ENCODE measurements at places on chromosomes 16 and 17.
A peak's percentile ranks its signal among the peaks of the same experiment; 100 is the strongest.

- DNase-seq, result peak; percentile 49
These were observed 14.6 kb downstream of the ATP5PD start for GRCh38 chr17:75031972-75032719.

DNA sequence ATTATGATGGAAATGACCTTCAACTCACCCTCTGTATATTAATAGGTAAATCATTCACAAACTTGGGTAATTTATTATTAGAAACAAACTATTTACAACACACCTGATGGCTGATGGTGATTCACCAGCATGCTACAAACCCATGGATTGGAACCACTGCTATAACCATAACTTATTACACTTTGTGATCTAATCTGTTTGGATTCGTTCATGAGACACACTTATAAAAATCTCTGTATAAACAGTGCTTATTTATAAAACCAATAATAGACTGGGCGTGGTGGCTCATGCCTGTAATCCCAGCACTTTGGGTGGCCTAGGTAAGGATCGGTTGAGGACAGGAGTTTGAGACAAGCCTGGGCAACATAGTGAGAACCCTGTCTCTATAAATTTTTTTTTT, 16.0 kb downstream of the SMIM36 start:
- DNase-seq, result no peak

DNA sequence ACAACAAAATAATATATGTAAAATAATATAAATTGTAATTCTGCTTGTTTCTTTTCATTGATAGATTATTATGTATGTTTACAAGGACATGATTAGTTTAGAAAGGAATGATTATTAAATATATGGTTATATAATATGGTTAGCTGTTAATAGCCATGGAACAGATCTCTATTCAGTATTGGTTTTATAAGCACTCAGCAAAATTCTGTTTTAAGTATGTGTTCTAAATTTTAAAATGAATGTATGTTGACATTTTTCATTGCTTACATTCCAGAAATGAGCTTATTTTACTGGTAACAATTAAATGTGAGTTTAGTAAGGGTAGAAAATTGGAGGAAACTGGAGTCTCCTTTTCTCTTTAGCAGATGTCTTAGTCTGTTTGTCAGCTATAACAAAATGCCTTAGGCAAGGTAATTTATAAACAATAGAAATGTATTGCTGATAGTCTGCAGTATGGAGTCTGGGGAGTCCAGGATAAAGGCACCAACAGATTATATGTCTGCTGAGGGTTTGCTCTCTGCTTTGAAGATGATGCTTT, 45.4 kb downstream of the NFAT5 start:
- DNase-seq, result no peak

- no peak for DNase-seq
These were observed 94.4 kb upstream of the CPHXL start for GRCh38 chr16:75820672-75821071.

DNA sequence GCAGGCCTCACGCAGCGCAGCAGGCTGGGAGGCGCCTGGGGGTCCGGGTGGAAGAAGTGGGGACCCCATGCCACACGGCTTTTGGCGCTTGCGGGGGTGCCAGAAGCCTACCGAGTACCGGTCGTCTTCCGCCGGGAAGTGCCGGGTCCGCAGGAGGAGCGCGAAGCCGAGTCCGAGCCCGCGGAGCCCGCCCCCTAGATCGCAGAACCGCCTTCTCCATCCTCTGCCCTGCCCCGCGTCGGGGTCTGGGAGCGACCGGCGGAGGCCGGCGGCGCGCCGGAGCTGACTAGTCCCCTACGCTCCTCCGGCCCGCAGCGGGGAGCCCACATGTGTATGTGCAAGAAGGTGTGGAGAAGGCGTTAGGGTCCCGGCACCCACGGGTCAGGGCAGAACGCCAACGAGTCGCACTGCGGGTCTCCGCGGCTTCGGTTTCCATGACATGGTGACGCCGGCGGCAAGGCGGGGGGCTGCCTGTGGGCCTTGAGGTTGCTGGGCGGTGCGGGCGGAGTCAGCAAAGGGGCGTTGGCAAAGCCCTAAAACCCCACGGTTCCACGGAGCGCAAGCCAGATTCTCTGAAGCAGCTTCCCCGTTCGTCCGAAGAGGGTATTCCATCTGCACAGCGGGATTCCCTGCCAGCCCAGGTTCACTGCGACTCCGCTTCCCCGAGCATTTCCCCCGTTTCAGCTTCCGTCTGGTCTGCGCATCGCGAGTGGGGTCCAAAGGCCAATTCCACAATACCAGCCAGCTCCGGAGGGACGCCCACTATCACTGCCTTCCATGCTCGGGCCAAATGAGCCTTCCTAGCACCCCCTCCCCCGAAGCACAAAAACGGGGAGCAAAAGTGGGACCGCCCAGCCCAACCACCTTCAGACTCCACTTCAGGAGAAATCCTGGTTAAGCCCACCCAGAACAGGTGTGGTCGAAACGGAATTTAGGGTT, 2.3 kb upstream of the LHX1 start:
- DNase-seq, result no peak

DNA sequence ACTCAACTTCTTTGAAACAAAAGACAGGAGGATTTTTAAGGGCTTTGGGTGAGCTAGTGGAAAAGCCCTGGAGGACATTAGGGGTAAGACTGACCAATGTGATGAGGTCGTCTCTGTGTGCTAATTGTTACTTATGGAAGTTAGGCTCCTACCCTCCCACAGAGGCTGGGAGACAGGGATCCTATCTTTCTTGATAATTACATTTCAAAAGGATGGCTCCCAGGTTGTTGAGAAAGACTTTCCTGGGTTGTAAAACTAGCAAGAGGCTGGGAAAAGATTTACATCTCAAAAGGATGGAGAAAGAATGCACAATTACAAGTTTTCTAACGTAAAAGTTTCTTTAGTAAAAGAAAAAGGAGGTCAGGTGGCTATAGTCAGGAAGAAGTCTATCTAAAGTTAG, 605.8 kb upstream of the GOT2 start:
- no peak for DNase-seq

- no peak for DNase-seq
These were observed 1.8 kb downstream of the ZBTB4 start for GRCh38 chr17:7477392-7478275.

- no peak for DNase-seq
These were observed 383 bp downstream of the ZNF598 start for GRCh38 chr16:2009164-2009711.

- no peak for DNase-seq
These were observed 1.8 kb upstream of the HOXB4 start for GRCh38 chr17:48579760-48580554.

- DNase-seq, result no peak
These were observed 271.1 kb upstream of the CDH11 start for GRCh38 chr16:65392806-65393565.

DNA sequence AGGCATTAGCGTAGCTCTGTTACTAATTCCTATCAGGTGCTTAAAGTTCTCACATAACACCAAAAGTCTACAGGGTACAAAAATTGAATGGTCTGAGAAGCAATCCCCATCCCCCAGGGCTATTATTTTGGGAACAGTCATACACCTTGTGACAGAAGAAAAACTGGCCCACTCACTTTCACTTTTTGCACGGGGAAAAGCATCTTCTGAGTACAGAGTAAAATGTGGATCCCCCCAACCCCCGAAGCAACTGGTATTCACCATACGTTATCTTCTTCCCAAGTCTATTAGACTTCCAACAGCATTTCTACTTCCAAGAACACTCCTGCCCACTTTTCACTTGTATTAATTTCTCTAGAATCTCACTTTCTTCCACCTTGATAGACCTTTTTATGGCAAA, 11.8 kb downstream of the GGA3 start:
- no peak for DNase-seq

- no peak for DNase-seq
These were observed 100.3 kb upstream of the NOL11 start for GRCh38 chr17:67617304-67617899.

DNA sequence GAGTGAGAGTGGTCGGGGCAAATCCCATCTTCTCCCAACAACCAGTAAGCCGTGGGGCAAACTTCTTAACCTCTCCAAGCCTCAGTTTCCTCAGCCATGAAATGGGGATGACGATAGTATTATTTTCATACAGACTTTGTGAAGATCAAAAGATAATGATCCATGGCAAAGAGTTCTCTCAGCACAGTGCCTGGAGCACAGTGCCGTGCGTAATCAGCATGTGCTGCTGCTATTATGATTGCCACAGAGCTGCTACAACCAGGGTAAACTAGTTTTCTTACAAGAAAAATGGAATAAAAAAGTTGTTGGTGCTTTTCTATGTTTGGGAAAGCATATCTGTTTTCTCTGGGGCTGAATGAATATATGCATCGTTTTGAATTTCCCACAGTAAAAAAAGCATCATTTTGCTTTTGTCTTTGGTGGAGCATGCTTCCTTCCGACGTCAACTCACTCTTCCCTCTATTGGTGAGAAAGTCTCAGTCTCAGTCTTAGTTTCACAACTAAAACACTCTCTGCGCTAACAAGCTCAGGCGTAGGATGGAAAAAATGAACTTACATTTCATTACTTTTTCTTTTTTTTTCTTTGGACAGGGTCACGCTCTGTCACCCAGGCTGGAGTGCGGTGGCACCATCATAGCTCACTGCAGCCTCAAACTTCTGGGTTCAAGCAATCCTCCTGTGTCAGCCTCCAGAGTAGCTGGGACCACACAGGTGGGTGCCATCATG, 37.2 kb downstream of the CDK5R1 start:
- no peak for DNase-seq

DNA sequence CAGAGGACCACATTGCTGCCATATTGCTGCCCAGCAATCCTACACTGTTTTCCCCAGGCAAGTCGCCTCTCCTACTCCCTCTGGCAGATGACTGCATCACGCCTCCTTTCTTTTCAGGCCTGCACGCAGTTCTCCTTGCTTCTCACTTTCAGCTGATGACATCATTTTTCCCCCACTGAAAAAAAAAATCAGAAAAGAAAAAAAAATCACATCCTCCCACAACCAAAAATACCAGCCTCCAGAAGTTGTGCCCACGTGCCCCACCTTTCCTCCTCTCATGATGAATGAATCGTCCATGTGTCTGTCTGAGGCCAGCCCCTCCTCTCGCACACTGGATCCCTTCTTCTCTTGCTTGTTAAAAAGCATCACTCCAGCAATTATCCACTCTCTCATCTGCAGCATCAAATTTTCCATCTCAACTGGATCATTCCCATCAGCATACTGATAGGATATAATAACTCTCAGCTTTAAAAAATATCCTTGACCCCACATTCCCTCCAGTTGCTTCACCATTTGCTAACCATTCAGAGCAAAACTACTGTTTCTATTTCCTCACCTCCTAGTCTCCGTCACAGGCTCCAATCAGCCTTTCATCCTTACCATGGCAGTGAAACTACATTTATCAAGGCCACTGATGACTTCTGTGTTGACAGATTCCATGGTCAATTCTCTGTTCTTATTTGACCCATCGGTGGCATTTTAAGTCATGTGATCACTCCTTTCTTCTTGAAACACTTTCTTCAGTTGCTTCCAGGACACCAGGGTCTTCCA, 30.1 kb upstream of the DYNLL2 start:
- DNase-seq, result peak; percentile 5

DNA sequence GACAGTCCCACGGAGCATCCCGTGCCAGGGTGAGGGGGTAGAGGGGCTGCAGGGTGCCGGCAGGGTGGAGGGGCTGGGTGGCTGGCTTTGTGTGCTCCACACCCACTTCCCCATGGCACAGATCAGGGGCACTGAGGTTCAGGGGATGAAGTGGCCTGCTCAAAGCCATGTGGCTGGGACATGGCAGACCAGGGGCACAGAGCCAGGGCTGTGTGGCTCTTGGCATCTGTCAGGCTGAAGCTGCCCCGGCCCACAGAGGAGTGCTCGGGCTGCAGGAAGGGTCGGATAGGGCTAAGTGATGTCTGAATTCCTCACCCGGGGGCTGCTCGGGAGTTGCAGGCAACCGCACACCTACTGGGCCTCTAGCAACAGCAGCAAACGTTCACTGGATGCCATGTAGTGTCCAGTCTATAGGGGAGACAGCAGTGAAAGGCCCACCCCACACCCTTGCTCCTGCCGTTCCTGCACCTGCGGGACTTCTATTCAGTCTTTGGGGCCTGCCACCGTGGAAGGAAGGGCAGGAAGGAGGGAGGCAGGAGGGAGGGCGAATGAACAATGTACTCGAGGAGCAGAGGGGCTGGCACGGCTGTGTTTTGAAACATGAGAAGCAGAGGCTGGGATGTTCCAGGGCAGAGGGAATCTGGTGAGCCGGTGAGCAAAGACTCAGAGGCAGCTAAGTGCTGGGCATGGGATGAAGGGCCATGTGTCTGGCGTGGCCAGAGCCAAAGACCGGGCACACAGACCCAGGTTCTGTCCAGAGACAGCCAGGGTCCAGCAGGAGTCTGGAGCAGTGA, 15.1 kb downstream of the SLC5A10 start:
- DNase-seq, result no peak

GRCh38 chr16:19184823-19185509, 16.9 kb downstream of the SYT17 start:
- DNase-seq, result no peak

DNA sequence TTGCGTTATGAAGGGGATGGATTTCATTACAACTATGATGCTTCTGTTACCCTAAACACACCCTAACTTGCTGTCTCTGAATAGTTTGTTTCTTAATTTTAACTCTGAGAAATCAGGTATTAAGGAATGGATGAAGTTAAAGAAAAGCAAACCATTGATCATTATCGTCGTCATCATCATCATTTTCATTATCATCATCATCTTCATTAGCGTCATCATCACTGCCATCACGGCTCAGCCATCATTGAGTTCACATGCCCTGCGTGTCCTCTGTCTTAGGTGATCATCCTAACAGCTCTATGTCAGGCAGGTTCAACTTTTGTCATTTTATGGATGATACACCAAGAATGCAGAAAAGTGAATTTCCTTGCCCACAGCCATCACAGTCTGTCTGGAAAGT, 477.5 kb upstream of the EEF2KMT start:
- no peak for DNase-seq

DNA sequence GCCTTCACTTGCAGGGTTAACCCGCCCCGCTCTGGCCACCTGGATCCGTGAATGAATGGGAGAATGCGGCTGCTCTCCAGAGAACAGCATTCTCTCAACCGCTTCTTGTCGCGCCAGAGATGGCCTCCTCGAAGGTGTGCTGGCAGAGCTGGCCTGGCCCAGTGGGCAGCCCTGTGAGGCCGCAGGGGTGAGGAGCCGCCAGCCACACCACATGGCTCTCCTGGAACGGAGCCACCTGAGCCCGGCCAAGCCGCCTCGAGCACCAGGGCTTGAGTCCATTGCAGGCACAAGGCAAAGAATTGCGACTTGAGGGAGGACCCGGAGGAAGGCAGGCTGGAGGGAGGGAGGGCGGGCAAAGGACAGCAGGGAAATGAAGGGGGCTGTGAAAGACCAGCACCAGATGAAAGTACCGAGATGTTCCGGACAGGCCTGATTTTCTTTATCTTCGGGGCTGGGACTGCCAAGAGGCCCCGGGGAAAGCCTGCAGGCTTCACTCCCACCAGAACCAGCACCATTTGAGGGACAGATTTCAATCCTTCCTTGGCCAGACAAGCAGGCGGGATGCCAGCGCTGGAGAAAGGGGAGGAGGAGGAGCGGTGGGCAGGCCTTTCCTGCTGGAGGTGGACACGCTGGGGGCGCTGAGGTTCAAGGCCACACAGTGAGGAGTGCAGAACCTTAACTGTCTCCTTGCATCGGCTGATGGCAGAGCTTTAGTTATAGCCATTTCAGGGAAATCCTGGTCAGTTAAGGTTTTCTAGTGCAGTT, 69.4 kb downstream of the MRC2 start:
- no peak for DNase-seq

- DNase-seq, result no peak
These were observed 6.7 kb downstream of the ERI2 start for GRCh38 chr16:20799599-20799998.

Data from activated T-cell treated with anti-CD3 and anti-CD28 coated beads for 4 hours (primary cell).